ENCODE measurements at places on chromosomes 3 and 15.

DNA sequence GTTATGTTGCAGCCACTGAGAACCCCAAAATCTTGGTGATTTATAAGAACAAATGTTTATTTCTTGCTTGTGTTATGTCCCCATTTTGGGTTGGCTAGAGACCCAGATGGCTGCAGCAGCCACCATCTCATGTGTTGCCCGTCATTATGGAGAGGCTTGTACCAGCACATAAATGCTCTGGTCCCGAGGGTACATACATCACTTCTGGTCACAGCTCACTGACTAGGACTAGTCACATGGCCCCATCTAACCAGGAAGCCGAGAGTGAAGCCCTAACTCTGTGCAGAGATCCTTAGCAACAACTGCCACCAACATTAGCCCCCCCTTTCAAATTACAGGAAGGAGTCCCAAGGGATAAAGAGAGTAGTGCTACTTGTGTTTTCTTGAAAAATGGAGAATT, 25.5 kb upstream of the HACD2 start:
- no peak for DNase-seq

- DNase-seq: no peak
Observed at GRCh38 chr3:189143321-189143720, 28.4 kb upstream of the TPRG1 start.

DNA sequence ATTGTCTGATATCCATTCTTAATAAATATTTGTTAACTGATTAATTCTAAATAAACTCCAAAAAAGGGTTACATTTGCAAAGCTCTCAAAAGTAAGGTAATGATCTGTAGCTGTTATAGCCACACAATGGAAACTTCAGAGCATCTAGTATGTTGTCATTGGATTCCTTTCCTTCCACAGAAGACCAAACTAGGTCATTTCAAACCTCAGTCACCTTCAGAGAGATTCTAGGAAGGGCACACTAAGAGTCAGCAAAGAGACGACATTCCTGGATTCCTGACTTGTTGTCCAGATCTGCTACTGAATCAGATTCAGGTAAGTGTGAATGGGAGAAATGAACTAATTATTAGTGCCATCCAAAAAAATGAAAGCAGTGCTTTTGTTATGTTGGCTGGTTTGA, 3.0 kb upstream of the COL8A1 start:
- DNase-seq: no peak

DNA sequence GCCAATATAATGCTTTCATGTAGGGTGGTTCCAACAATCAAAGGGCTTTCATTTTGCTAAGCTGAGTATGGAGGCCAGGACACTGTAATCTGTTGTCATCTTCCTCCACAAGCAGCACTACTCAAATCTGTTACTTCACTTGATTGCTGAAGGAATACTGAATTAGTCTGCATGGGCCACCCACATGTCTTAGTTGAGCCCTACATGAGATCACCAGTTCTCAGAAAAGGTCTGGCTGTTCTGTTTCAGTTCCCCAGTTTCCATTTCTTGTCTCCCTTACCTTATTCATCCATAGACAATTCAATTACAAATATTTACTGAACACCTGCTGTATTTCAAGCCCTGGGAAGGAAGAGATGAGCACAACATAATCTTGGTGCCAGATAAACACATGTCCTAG, 119.2 kb downstream of the FHIT start:
- no peak for DNase-seq

DNA sequence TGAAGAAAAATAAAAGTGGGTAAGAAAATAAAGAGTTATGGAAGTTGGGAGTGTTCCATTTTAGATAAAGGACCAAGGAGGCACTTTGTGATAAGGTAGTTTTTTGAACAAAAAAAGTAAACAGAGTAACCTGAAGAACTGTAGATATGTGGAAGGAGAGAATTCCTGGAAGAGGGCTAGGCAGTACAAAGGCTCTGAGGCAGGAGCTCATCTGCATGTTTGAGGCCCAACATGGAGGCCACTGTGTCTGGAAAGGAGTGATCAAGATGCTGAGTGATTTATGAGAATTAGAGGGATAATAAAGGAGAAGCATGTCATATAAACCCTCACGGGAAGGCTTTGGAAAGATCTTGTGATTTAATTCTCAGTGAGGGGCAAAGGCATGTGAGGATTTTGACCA, 126.5 kb downstream of the DTWD1 start:
- no peak for DNase-seq

GRCh38 chr3:74314696-74315095, 299.8 kb downstream of the CNTN3 start:
- no peak for DNase-seq

DNA sequence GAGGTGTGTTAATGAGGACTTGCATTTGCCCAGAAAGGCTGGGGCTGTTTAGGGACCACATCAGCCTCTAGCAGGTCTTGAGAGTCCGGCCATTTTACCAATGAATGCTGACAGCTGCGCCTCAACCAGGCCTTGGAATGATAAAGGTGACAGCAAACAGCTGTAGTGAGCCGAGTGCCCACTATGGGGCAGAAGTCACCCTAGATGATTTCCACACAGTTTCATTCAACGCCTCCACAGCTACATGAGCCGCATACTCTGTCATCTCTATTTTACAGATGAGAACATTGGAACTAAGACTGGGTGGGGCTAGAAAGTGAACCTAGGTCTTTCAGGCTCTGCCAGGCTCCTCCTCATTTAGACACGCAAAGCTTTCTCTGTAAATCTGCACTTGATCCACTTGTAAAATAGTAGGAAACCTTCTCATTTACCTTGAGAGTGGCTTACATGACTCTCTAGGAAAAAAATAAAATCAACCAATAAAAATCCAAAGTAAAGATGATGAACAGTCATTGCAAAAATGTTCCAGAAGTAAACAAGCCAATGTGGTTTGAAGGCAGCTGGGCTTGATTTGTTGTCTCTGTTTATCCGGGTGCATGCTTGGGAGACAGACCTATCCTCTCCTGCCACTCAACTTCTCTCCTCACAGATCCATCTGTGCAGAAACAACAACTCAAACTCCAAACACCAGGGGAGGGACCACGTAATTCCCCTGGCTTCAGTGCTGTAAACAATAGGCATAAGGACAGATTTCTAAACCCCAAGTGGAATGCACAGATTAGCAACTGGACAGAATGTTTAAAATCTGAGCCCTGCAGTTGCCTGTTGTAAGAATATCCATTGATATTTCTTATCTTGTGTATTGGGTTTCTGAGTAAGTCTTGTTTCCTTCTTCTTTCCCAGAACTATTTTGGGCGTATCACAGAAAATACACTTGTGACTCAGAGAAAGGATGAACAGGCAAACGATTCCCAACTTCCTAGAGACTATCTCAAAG, 31.5 kb upstream of the LDHAL6B start:
- peak; percentile 74 for DNase-seq

DNA sequence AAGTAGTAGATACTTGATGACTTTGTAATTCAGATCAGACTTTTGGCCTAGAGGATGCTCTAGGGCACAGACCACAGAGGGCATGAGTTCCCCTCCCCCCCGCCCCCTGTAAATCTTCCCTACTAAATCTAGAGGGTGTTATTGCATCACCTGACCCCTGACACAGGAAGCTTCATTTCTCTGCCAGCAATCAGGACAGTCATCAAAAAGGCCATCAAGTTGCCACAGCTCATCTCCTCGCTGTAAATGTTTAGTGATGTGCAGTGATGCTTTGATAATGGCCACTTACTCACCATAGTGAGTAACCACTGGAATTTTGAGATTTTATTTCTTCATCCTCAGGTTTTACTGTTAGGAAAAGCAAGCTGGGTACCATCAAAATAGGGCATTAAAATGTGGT, 289.2 kb upstream of the CHRM5 start:
- no peak for DNase-seq

DNA sequence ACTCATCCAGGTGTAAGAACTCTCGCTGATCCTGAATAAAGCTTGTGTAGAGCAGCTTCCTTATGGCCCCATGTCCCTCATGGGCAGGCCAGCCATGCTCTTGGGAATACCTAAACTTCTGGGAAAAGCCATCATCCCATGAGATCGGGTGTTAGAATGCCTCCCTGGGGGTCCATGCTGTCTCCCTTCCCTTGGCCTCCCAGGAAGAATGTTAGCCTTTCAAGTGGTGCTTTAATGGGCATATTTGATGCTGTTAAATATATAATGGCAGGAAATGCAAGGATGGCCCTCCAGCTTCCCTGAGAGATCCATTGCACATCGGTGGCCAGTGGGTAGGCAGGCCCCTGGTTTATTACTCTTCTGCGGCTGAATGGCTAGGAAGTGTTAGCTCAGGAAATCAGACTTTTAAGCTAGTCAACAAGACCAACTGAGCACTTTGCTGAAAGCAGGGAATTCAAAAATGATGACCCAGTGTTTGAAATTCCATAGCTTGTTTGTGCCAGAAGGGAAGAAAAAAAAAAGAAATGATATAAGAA, 60.5 kb upstream of the LRTM1 start:
- DNase-seq: no peak

DNA sequence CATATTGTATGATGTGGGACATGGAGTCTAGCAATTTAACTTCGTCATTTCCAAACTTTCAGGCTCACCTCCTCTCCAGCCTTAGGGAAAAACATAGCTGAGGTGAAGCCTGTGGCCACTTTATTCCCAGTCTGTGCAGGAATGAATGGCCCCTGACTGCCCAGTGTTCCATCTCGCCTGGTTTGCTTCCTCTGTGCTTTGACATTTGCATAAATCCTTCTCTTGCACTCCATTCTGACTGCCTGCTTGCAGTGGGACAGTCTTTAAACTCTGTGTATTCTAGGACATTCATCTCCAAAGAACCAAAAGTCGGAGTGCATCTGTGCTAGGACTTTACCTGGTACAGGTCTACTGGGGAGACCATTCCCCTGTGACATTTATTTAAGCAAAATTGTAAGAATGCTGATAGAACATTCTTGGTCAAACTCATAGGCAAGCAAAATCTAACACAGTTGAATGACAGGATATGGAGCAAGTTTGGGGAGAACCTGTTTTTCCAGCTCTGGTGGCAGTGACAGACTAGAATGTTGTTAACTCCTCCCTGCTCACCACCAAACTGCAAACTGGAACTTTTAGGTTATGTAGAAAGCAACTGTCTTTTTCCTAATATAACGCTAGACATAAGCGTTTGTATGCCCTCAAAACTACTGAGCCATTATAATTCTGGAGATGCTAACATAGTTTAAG, 22.1 kb downstream of the TMED3 start:
- DNase-seq: no peak

All from brain (organoid and tissue), 16 donors.